Activated naive CD8-positive, alpha-beta T cell treated with anti-CD3 and anti-CD28 coated beads for 36 hours (primary cell): ENCODE measurements at places on chromosomes 6 and 20. TPM values are rescaled to one million over a fixed set of nuclear protein-coding genes. Genes with fewer than 3 reads are reported as not detected.

- H3K27me3 ChIP-seq: no peaks in the 10 kb centered on the region
- no peaks in the 10 kb centered on the region for H3K36me3 ChIP-seq
- no peak for DNase-seq
- no peak overlapping the region for H3K4me3 ChIP-seq
These were observed 277.2 kb downstream of the FRK start for GRCh38 chr6:115783402-115784061.

Gene RBL1
- total RNA-seq: 38.3 TPM

Gene SEL1L2
- total RNA-seq: not detected

Gene TCF21
- total RNA-seq: not detected

DNA sequence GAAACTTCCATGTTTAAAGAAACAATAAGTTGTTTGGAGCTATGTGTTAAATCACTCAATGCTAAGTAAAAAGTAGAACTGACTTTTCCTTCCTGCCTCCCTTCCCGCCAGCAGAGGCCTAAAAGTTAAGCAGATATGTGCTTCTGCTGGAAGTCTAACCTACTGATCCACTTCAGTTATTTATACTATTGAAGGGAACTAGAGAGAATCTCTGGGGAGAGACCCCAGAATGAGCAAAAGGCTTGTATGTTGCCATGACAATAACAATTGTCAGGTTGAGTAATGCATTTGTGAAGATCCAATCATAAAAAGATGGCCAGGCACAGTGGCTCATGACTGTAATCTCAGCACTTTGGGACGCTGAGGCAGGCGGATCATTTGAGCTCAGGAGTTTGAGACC, 24.7 kb downstream of the MGME1 start:
- H3K4me1 ChIP-seq: peaks cover 26% of the 10 kb centered on the region

GRCh38 chr6:40897390-40898003, 141.5 kb downstream of the UNC5CL start:
- no peak overlapping the region for H3K4me3 ChIP-seq
- H3K36me3 ChIP-seq: no peaks in the 10 kb centered on the region
- DNase-seq: no peak
- H3K27me3 ChIP-seq: peaks cover 3% of the 10 kb centered on the region

Gene IPCEF1
- total RNA-seq: 14.2 TPM

Gene HLA-DRA
- total RNA-seq: 9.8 TPM

DNA sequence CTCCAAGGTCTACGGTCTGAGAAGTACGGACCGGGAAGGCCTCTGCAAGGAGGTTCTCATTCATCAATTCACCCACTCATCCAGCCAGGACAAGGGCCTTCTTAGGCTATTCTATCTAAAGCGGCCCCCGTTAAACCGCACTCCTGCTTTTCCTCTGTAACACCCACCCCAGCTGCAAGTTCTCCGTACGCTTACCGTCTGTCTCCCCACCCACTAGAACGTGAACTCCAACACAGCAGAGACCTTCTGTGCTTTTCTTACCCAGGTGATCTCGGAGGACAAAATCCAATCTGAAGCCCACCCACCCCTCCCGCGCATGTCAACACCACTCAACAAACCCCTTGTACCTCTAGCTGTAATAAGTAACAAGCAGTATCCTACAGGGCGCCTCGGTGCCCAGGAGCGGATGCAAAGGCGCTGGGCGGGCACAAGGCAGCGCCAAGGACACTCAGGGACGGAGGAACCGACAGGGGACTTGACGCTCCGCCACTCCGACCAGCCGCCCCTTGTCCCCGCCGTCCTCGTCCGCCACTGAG, 351 bp downstream of the AURKA start:
- peaks cover 39% of the 10 kb centered on the region for H3K36me3 ChIP-seq
- no peak overlapping the region for H3K27ac ChIP-seq
- H3K27me3 ChIP-seq: no peaks in the 10 kb centered on the region
- peaks cover 21% of the 10 kb centered on the region for H3K4me1 ChIP-seq
- no peak for DNase-seq

DNA sequence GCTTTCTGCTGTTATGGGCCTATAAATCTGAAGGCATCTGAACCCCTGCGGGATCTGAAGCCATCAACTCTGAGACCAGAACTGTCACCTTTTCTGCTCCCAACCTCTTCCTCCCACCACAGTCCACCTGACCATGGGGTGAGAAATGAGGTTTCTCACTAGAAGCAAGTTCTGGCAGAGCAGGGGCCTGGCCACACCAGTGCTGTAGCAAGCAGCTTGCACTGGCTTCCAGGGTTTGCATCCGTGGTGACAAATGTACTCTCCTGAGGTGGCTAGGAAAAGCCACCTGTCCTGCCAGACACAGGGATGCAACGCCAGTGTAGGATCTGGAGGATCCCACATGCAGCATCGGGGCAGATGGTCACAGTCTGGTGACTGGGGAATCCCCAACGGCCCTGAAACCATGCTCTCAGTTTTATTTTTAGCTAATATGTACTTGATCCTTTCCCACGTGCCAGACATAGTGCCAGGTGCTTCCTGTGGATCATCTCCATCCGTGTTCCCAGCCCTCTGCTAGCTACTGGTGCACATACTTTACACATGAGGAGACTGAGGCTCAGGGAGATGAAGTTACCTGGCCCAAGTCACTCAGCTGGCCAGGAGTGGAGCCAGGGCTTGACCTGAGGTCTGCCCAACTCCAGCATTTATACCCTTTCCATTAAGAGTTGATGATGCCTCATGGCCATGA, 122.1 kb upstream of the SPACA1 start:
- no peaks in the 10 kb centered on the region for H3K36me3 ChIP-seq
- H3K4me3 ChIP-seq: no peak overlapping the region
- peaks cover 5% of the 10 kb centered on the region for H3K27me3 ChIP-seq
- H3K4me1 ChIP-seq: peaks cover 6% of the 10 kb centered on the region
- no peak overlapping the region for H3K27ac ChIP-seq

DNA sequence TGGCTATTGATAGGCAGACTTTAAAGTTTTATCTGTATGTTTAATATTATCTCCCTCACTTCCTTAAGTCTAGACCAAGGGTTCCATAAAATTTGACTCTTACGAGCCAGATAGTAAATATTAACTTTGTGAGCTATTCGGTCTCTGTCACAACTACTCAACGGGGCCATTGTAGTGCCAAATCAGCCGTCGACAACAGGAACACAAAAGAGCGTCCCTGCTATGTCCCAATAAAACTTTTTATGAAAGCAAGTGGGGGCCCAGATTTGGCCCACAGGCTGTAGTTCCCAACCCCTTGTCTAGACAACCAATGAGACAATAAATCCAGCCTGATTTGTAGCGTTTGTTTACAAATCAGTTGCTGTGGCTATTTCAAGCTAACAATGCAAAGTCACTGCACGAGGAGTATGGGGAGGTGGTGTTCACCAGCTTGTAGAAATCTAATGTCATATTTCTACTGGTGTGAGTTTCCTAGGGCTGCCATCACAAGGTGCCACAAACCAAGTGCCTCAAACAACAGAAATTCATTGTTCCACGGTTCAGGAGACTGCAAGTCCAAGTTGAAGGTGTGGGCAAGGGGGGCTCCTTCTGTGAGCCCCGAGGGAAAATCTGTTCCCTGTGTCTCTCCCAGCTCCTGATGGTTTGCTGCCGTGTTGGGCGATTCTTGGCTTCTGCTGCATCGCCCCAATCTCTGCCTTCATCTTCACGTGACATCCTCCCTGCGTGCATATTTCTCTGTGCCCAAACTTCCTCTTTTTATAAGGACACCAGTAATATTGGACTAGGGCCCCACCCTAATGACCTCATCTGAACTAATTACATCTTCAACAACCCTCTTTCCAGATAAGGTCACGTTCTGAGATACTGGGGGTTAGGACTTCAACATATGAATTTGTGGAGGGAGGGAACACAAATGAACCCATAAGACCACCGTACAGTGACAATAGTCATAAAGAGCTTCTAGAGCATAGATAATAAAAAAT, 356.0 kb upstream of the JARID2 start:
- H3K27me3 ChIP-seq: no peaks in the 10 kb centered on the region
- H3K36me3 ChIP-seq: no peaks in the 10 kb centered on the region
- no peak overlapping the region for H3K27ac ChIP-seq
- no peak for DNase-seq
- H3K4me1 ChIP-seq: no peaks in the 10 kb centered on the region

GRCh38 chr6:106516616-106517015, 112.7 kb downstream of the RTN4IP1 start:
- DNase-seq: no peak
- peaks cover 61% of the 10 kb centered on the region for H3K4me1 ChIP-seq
- H3K27ac ChIP-seq: peak overlapping the region; percentile 47
- H3K27me3 ChIP-seq: no peaks in the 10 kb centered on the region

DNA sequence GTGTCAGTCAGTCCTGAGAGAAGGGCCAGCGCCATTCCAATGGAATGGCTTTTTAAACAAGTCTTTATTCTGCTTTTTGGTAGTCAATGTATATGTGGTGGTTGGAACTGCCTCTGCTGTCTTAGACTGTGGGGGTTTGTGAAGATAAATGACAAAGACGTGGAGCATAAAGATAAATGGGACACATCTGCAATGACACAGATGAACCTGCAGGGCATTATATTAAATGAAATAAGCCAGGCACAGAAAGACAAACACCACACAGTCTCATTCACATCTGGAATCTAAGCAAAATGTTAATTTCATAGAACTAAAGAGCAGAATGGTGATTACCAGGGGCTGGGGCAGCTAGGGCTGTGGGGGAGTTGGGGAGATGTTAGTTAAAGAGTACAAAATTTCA, 912.8 kb upstream of the MAN1A1 start:
- H3K4me1 ChIP-seq: no peaks in the 10 kb centered on the region
- no peak overlapping the region for H3K27ac ChIP-seq
- H3K27me3 ChIP-seq: no peaks in the 10 kb centered on the region
- no peaks in the 10 kb centered on the region for H3K36me3 ChIP-seq

GRCh38 chr20:20731945-20732296, 19.5 kb upstream of the RALGAPA2 start:
- H3K27ac ChIP-seq: no peak overlapping the region
- peaks cover 31% of the 10 kb centered on the region for H3K4me1 ChIP-seq
- no peaks in the 10 kb centered on the region for H3K36me3 ChIP-seq
- no peak for DNase-seq
- H3K4me3 ChIP-seq: no peak overlapping the region

Gene WFDC12
- total RNA-seq: not detected

DNA sequence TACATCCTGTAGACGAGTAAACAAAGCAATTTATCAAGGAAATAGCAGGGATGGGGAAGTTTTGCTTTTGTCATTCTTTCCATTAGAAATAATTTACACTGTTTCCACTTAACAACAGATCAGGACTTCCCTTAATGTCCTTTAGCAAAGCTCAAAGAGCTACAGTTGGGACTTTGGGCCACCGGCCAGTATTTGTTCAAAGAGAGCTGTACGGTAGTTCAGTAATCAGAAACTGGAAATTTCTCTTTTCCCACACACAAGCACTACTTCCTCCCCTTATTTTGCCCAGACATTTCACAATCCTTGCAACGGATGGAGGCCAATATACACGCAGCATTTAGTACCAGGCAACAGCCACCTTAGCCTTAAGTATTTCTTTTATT, 12.1 kb upstream of the HINT3 start:
- no peak for DNase-seq
- H3K36me3 ChIP-seq: no peaks in the 10 kb centered on the region
- H3K27ac ChIP-seq: no peak overlapping the region
- H3K4me3 ChIP-seq: no peak overlapping the region

GRCh38 chr20:51656726-51657260, 111.4 kb downstream of the ATP9A start:
- H3K27me3 ChIP-seq: peaks cover 13% of the 10 kb centered on the region
- peaks cover 14% of the 10 kb centered on the region for H3K4me1 ChIP-seq
- DNase-seq: no peak

GRCh38 chr6:43395776-43396175, 26.3 kb upstream of the ZNF318 start:
- peaks cover 18% of the 10 kb centered on the region for H3K4me1 ChIP-seq
- DNase-seq: no peak
- peaks cover 20% of the 10 kb centered on the region for H3K27me3 ChIP-seq
- no peak overlapping the region for H3K27ac ChIP-seq
- no peaks in the 10 kb centered on the region for H3K36me3 ChIP-seq

- DNase-seq: no peak
- H3K27me3 ChIP-seq: no peaks in the 10 kb centered on the region
- H3K27ac ChIP-seq: no peak overlapping the region
- peaks cover 12% of the 10 kb centered on the region for H3K36me3 ChIP-seq
- H3K4me1 ChIP-seq: no peaks in the 10 kb centered on the region
- H3K4me3 ChIP-seq: no peak overlapping the region
These were observed 33.3 kb downstream of the THBS2 start for GRCh38 chr6:169220068-169220964.
